Frontal cortex (tissue), 4 donors: ENCODE measurements at places on chromosomes 1 and 21.

DNA sequence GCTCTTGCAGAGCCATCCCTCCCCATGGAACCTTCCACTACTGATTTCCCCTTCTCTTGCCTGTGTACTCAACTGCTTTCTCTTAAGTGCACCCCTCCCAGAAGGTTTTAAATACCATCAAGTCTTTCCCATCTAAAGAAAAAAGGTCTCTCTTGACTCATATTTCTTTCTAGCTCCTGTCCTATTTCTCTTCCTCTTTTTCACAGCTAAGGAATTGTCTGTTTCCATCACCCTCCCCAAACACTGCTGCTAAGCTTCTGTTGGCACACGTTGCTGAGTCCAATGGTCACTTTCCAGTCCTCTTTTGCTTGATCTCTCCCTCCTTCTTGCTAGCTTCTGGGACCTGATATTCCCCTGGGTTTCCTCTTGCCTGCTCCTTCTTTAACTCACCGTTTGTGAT lies 13.3 kb upstream of the GNL2 start:
- DNase-seq = no peak

DNA sequence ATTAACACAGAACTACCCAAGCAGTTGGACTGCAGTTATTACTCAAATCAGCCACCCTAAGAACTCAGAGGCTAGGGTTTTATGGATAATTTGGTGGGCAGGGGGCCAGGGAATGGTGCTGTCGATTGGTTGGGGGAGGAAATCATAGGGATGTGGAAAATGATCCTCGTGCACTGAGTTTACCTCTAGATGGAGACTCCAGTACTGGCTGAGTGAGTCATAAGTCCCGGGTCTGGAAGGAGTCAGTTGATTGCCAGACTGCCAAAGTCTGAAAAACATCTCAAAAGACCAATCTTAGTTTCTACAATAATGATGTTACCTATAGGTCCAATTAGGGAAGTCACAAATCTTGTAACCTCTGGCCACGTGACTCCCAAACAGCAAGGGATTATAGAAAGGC lies 257.5 kb upstream of the PRMT6 start:
- no peak for DNase-seq

GRCh38 chr1:157937744-157938143 lies 55.7 kb upstream of the KIRREL1 start:
- DNase-seq = no peak

- no peak for DNase-seq
These were observed 13.5 kb downstream of the ZBTB18 start for GRCh38 chr1:244064621-244065020.

DNA sequence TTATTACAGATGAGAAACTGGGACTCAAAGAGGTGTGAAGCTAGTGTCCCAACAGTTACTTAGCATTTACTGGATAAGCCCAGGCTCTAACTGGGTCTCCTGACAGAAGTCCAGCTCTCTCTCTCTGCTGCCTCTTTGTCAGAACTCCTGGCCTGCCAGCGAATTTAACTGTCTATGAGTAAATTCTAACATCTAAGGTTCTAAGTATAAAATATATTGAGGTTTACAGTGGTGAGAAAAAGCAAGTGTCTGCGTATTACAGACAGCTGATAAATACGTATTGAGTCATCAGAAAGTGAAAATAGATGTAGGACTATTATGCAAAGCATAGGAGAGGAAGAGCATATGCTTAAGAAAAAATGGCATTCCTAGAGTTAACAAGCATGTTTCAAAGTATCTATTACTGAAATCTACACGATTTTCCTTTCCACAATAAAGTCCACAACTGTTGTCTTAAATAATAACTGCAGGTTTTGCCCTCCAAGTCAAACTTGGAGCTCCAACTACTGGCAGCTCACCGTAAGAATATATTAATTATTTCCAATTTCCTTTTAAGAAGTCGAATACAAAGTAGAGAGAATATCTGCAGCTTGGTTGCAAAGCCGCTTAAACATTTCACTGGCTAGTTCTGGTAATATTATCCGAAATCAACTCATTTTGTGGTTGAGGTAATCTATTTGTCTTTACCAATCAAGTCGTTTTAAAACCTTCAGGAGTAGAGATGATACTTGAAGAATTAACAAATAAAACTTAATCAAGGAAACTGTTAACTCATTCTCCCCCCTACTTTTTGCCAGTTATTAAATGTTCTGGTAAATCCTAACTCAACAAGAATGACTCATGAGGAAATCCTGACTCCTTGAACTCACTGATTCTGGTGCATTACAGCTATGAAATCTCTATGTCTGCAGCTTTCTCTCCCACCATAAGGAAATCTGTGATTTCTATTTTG lies 1.4 kb upstream of the RGS2 start:
- no peak for DNase-seq

- no peak for DNase-seq
These were observed 1.9 kb upstream of the SFT2D2 start for GRCh38 chr1:168223681-168224540.

GRCh38 chr1:103373991-103374390 lies 151.5 kb upstream of the RNPC3 start:
- DNase-seq = no peak

- DNase-seq = no peak
These were observed 29.5 kb downstream of the DMAP1 start for GRCh38 chr1:44242746-44243145.

- DNase-seq = peak; percentile 15
These were observed 99.4 kb downstream of the GIPC2 start for GRCh38 chr1:78145105-78145580.

GRCh38 chr1:31702836-31703404 lies 897 bp downstream of the COL16A1 start:
- no peak for DNase-seq

- DNase-seq = no peak
These were observed 133.2 kb upstream of the CACNA1E start for GRCh38 chr1:181350131-181350530.

DNA sequence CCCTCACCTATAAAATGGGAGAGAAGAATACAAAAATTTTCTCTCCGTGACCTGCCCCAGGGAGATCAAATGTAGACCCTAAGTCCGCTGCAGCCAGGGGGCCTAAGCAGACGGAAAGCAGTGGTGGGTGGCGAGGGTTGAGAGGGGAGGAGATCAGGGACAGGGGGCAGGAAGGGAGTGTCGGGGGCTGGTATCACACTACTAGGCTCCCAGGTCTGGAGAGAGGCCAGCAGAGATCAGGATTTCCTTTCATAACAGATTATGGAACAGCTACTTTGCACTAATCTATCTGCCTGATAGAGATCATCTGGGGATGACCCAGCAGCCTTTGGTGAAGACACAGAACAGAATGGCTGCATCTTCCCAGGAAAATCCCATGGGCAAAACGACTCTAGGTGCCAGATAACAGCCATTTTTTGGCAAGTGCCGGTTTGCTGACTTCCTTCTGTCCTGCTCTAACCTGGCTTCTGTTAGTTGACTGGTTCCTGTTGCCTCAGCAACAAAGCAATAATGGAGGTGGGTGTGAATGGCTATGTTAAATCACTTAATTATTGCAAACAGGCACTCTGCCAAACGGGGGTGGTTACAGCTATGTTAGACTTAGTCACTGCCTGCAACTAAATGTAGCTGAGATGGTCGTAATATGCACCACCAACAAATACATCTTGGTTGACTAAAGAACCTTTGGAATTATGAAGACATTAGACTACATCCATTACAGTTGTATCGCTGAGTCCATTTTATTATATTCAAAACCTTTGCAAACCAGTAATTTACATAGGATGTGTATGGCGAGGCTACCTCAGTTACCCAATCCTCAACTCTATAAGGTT lies 30.0 kb upstream of the EPS8L3 start:
- DNase-seq = peak; percentile 52

- DNase-seq = no peak
These were observed 345.5 kb upstream of the C1orf87 start for GRCh38 chr1:60419023-60419422.

DNA sequence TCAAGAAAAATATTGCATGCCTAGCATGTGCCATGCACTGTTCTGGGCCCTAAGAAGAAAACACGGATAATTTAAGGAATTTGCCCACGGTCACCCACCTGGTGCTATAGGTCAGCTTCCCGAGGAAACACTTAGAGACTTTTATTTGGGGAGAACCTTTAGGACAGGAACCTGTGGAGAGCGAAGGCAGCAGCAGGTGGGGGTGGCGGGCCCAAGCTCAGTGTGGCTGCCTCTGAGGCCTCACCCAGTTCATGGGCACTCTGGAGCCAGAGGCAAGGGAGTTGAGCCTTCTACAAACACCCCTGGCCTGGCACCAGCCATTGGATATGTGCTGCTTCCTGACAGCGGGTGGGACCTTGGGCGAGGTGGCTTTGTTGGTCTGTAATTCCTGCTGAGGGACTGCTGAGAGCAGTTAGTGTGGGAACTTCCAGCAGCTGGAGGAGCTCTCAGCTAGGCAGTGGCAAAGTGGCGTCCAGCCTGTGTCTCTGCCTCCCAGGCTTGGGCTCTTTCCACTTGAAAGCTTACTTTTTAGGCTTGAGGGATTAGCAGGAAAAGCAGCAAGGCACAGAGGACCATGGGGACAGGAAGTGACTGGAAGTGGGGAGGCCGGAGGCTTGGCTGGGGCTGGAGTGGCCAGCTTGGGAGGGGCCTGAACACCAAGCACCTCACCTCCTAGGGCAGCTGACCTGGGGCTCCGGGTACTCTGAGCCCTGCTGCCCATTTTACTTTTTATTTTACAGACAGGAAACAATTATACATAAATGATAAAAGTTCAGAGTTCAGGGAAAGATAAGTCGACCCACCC lies 19.1 kb downstream of the MRPL37 start:
- DNase-seq = no peak

- no peak for DNase-seq
These were observed 8.4 kb downstream of the PLPP3 start for GRCh38 chr1:56570924-56571372.

DNA sequence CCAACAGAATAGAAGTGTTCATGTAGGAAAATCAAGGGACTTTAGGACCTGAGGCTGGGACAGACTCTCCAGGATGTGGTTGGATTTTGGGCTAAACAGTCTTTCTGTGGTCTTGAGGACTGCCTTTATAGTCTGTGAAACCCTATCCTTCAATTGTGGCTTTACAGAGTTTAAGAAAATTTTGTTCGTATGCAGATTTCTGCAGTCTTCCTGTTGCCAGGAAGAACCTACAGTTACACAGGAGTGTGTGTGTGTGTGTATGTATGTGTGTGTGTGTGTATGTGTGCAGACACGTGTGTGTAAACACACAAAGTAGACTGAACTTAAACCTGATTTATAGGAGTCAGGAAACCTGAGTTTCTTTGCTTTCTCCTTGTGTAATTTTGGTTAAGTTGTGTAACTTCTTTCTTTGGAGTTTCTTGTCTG lies 22.8 kb downstream of the NEK7 start:
- no peak for DNase-seq

DNA sequence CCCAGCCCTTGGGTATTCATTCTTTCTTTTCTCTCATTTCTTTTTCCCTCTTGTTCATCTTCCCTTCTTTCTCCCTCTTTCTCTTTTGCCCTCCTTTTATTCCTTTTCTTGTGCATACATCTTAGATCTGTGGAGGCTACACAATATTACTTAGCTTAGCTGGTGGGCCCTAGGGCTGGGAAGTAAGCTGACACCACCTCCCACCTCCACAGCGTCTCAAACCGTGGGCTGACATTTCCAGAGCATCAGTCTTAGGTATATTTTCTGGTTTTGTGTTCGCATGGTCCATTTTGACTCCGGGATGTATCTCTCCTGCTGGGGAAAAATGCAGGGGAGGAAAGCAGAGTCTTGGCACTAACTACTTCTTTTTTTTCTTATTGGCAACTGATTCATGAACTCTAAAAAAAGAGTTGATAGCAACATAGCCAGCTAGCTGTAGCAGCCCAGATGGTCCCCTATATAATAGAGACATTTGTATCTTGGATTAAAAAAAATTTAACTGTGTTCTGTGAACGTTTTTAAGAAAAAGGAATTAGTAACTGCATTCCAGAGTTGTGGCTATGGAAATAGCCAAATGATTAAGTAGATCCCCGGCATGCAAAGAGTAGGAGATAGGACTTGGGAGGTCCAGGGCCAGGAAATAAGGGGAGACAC lies 15.5 kb downstream of the CNIH3 start:
- DNase-seq = no peak

DNA sequence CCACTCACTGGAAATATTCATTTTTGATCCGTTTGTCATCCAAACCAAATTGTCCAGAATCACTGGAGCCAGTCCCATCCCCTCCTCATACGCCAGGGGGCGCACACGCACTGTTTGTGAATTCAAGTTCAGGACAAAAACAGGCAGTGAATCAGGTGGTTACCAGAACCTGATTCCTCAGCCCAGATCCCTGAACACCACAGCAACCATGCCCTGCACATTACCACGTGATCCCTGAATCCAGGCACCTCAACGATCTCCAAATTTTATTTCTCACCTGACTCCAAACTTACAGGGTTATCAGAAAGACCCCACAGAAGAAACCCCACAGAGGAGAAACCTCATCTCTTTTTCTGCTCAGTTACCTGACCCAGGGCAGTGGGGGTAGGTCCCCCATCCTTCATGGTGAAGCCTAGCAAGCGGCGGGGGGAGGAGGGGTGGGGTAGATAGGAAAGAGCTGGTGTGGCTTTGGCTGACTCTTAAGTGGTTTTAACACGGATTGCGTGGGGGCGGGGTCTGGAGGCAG lies 1.4 kb upstream of the PTPRF start:
- peak; percentile 83 for DNase-seq

GRCh38 chr1:95067568-95067967 lies 5.2 kb downstream of the ALG14 start:
- DNase-seq = no peak

- no peak for DNase-seq
These were observed at the start of gene FCMR for GRCh38 chr1:206921772-206922265. FCMR (minus strand) TSS chr1:206921941; CDS start chr1:206921854, 87 bp downstream.

- DNase-seq = peak; percentile 77
These were observed 575 bp downstream of the TRIM67 start for GRCh38 chr1:231162297-231162969.

DNA sequence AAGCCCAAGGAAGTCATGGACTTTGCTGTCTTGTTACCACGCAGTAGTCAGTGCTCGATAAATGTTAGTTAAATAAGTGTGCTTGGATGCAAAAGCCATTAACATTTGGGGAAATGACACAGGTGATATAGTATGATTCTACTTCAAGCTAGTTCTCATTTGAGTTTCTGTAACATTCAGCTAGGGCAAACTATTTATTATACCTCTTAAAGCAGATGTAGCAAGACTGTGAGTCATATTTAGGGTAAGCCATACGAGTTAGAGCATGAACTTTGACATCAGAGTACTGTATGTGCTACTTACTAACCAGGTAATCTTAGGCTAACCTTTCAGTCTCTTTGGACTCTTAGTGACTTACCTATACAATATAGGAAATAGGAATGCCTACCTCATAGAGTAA lies 21.0 kb downstream of the CLCA4 start:
- DNase-seq = no peak

DNA sequence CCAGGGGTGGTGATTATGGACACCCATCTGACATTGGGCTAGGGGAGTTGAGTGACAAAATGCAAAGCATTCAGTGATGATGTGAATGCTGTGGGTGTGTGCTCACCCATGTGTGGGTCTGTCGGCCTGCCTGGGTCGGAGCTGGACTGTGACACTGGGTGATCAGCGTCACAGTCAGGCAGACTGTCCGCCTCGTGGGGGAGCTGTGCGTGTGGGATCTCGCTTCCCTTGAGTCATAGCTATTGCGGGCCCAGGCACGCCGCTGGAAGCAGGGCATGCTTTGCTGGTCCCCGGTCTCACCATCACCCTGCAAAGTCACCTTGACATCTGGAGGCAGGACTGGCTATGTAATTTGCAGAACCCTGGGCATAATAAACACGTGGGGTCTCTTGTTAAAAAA lies 156.9 kb upstream of the IGSF21 start:
- no peak for DNase-seq

GRCh38 chr1:60969971-60970509 lies 112.3 kb upstream of the NFIA start:
- peak; percentile 20 for DNase-seq

GRCh38 chr1:155085504-155086127 lies 7.0 kb downstream of the EFNA3 start:
- peak; percentile 44 for DNase-seq

GRCh38 chr1:9207715-9208114 lies 26.9 kb upstream of the H6PD start:
- DNase-seq = no peak
